ENCODE measurements at places on chromosomes 12 and 14.

- no peak for DNase-seq
These were observed 138.0 kb downstream of the C12orf75 start for GRCh38 chr12:105468464-105468863.

DNA sequence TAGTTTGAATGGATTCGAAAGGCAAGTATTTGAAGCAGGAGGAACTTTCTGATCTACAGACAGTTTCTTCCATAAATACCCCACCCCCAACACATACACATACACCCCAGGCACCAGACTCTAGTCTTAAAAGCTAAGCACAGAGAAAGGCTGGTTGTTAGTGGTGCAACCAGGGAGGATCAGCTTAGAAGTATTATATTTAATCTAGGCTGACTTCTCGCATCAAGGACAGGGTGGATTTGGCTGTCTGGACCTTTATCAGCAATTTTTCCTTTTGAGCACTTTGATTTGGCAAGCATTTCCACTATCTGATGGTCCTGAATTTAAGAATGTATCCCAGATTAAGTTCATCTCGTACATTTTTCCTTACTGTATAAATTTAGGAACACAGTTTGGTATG, 1489.8 kb upstream of the FLRT2 start:
- DNase-seq = no peak

GRCh38 chr14:96221109-96221650, 16.5 kb downstream of the BDKRB2 start:
- no peak for DNase-seq

- DNase-seq = no peak
These were observed 1016.2 kb downstream of the SLC6A15 start for GRCh38 chr12:83896416-83896815.

DNA sequence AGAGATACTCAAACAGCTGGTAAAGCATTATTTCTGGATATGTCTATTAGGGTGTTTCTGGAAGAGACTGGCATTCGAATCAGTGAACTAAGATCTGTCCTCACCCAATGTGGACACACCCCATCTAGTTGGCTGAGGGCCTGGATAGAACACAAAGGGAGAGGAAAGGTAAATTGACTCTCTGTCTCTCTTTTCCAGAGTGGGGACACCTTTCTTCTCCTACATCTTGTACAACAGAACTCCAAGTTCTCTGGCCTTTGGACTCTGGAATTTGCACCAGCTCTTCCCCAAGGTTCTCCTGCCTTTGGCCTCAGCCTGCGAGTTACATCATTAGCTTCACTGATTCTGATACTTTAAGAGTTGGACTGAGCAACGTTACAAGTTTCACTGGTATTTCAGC, 1253.9 kb downstream of the SLC16A7 start:
- DNase-seq = no peak

All from NCI-H345 (cell line).